ENCODE measurements at places on chromosomes 1 and 21. TPM values are rescaled to one million over a fixed set of nuclear protein-coding genes. Genes with fewer than 3 reads are reported as not detected.

PLPP3 gene
- total RNA-seq = 181 TPM

DCLRE1B gene
- 2.4 TPM for total RNA-seq

KIRREL1 gene
- 51.2 TPM for total RNA-seq

SNX7 gene
- 20.9 TPM for total RNA-seq

SH2D2A gene
- not detected for total RNA-seq

LRRC39 gene
- total RNA-seq = 1.5 TPM

SLC1A7 gene
- not detected for total RNA-seq

MNDA gene
- 1.6 TPM for total RNA-seq

RORC gene
- 4.8 TPM for total RNA-seq

ERG gene
- 19.4 TPM for total RNA-seq

SGIP1 gene
- total RNA-seq = 9.9 TPM

LHX4 gene
- not detected for total RNA-seq

ZNF644 gene
- 68.2 TPM for total RNA-seq

- DNase-seq = no peak
These were observed 819.3 kb downstream of the BRINP3 start for GRCh38 chr1:189658381-189658780.

GRCh38 chr1:155082301-155083051 is 3.8 kb downstream of the EFNA3 start:
- no peak for DNase-seq

DNA sequence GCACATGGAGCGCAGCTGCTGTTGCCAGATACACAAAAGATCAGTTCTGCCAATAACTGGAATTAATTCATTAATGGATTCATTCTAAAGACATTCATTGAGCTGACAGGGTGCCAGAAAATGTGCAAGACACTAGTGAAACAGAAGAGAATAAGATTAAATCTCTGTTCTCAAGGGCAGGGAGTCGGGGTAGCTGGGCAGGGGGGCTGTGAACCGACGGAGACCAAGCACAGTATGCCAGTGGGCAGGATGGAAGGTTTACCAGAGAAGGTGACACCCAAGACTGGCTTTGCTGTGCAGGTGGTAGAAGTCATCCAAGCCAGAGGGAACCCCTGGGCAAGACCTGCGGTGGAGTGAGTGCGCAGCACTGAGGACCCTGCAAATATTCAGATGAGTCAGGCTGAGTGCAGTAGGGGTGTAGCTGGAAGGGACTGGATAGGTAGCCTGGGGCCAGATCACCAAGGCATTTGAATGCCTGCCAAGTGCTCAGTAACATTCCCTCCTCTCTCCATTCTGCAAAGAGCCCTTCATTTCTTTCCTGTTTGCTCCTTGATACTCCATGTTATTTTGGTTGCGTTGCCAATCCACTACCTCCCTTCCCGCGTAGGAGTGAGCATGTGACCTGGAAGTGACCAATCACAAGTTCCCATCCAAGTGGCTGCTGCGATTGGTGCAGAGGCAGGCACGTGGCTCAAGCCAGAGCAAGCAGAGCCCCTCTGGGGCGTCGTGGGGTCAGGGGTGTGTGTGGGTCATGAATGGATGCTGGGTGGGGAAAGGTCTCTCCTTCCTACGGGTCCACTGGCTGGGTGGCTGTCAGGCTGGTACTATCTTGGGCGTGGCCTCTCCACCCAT is 413.1 kb downstream of the PTPRU start:
- DNase-seq = no peak

- no peak for DNase-seq
These were observed 1.4 kb upstream of the IGSF8 start for GRCh38 chr1:160099716-160100375.

GRCh38 chr1:12434174-12434573 is 183.8 kb downstream of the DHRS3 start:
- DNase-seq = no peak

DNA sequence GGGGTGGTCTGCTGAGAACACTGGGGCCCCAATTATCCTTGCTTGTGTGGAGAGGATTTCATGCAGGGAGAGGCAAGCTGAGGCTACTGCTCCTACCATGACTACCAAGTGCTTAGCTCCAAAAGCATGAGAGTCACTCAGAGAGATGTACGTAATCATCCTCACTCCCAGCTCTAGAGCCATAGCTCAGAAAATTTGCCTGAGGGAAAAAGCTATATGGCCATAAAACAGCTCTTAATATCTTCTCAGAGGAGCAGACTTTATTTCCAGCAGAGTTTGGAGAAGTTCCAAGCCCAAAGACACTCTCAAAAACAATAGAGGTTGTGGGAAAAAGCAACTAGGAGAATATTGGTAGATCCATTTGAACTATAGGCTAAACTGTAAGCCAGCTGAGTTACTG is 106.4 kb upstream of the PBX1 start:
- DNase-seq = no peak

DNA sequence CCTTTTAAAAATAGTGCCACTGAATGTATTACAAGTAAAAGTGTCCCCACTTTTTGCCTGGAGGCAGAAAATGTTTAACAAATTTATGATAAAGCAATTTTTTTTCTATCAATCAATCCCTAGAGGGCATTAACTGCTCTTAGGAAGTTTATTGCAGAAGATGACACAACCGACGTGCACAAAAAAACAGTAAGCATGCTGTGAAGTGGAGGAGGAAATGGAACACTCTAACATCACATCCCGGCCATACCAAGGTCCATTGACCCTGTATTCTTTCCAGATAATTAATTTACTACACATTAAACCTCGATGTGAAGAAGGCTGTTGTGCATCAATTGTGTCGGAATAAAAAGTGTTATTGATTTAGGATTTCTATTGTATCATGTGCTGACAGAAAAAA is 264.9 kb upstream of the NR5A2 start:
- DNase-seq = no peak

DNA sequence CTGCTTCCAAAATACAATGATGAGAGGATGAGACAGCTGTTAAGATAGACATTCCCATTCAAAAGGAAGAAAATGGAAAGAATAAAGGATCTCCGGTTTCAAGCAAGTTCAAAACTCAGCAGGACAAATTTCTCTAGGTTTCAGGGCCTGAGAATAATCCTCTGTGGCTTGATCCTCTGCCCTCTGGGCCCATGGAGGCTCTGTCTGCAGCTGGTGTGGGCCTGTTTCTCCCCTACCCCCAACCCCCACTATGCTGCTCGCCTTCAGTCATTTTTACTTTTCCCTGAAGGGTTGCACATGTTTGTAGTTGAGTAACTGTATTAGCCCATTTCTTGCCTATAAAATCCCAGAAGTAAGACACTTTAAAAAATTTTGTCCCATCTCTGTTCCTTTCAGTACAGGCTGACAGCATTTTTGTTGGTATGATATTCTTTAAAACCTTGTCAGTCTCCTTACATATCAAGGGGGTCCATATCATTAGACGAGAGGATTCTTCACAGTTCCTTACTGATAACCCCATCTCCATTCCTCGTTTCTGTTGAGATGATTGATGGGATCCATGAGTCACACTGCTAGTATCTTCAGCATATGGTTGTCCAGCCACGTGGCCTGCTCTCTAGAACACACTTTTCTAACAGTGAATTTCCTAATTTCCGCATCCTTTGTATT is 10.5 kb downstream of the ZMYM4 start:
- DNase-seq = no peak

- peak; percentile 78 for DNase-seq
These were observed 991 bp downstream of the SELENBP1 start for GRCh38 chr1:151371370-151372057.

DNA sequence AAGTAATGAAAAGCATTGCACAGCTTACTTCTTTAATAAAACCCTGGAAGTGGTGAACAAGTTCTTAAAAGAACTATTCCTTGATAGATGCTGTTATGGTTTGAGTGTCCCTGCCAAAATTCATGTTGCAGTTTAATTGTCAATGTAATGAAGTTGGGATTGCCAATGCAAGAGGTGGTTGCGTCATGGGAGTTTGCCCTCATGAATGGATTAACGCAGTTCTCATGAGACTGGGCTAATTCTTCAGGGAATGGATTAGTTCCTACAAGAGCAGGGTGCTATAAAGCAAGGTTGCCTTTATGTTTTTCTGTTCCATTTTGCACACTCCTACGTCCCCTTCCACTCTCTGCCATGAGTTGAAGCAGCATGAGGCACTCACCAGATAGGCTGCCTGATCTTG is 446.7 kb upstream of the B3GALT2 start:
- no peak for DNase-seq

GRCh38 chr1:94579876-94580294 is 38.3 kb upstream of the F3 start:
- DNase-seq = no peak

- no peak for DNase-seq
These were observed 286.9 kb upstream of the USP25 start for GRCh38 chr21:15442743-15443469.

- DNase-seq = no peak
These were observed 4.9 kb upstream of the GJB5 start for GRCh38 chr1:34749992-34750391.

DNA sequence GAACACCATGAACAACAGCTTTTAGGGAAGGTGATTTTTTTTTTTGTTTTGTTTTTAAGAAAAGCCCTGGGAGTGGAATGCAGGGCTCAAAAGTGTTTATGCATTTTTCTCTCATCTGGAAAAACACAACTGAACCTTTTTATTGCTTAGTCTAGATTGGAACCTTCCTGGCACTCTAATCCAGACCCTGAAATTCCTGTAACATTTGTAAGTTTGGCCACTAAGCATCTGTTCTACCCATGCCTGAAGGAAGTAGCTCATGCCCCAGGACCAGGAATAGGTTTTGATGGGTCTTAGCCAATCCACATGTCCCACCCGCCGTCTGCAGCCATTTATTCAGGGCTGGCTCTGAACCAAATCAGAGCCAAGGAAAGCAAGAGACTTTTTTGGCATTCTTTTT is 39.7 kb upstream of the SLC2A1 start:
- no peak for DNase-seq

- no peak for DNase-seq
These were observed 440 bp upstream of the LENEP start for GRCh38 chr1:154992721-154993571.

DNA sequence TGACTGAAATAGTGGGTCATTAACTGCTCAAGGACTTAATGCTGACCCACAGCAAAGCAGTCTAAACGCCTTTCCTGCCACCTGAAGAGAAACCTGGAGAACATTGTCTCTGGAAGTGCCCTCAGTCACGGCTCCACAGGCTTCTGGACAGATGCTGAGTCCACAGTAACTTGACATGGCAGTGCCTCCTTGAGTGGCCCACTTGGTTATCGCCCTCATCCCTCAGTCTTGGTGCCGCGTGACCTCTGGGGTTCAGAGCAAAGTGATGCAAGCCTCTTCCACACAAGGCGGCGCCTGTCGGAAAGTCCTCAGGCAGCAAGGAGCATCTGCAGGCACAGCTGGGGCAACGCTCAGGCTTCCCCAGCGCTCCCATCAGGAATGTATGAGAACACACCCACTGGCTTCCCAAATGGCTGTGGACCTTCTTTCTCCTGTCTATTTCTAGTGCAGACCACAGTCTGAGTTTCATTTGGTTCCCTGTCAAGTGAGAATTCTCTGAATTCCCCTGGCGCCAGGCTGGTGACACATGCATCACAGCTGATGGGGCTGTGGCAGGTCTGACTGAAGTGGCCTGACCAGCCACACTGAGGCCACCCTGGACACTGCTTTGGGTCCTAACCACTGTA is 13.0 kb upstream of the ANGPTL7 start:
- DNase-seq = no peak

DNA sequence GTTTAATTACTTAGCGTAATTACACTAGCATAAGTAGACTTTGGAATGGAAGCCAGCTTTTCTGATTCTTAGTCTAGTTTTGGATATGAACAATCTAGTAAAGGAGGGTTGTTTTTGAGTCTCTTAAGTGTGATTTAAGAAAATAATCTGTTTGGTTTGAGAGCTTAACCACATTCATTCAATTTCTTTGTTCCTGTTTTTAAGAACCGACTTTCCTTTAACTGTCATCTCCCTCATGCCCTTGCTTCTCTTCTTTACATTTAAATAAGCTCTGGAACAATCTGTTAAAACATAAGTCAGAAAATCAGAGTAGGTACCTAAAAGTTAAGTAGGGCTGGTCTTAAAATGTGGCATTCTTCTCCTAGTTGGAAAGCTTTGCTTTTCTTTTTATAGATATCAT is 27.7 kb downstream of the CDC42 start:
- DNase-seq = no peak

GRCh38 chr1:200889571-200889970 is 5.1 kb upstream of the INAVA start:
- DNase-seq = no peak

DNA sequence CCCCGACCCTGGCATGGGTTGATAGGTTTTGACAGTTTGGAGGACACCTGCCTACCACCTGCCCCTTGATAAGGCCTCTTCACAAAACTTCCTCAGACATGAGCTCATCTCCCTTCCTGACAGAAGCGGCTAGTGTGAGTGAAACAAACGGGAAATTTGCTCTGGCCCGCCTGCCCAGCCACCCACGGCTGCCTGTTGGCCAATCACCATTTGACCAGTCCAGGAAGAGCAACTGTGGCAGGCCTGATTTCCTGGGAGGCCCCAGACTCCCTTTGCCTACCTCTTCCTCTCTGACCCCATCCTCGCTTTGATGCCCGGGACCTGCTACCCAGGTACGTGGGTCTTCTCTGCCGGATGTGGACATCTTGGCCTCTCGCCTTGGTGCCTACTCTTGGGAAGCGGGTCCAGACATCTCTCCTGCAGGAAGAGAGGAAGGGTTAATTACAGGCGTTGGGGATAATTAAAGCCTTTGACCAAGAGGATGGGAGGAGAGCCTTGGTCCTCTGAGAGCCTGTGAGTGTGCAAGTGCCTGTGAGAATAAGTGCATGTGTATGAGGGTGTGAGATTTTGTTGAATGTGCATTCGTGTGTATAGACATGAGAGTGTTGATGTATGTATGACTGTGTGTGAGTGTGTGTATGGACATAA is 1.1 kb upstream of the EPHA2 start:
- DNase-seq = no peak

- no peak for DNase-seq
These were observed 192.4 kb upstream of the GALNT2 start for GRCh38 chr1:229874609-229875008.

- DNase-seq = no peak
These were observed 245.7 kb upstream of the JUN start for GRCh38 chr1:59029411-59030167.

DNA sequence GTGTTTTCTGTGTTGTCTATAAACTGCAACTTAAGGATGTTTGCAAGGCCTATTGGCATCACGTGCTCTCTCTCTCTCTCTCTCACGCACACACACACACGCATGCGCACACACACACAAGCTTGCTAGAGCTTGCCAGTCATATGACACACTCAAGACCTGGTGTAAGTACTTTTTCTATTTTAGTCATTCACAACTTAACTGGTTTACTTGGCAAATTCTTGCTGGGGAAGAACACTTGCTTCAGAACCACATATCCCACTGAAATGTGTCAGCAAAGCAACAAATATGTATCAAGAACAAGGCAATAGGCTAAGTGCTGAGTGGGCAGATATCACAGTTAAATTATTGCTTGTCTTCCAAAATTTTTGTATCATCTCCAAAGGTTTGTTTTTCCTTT is 107.8 kb downstream of the DISC1 start:
- no peak for DNase-seq

- DNase-seq = no peak
These were observed 77.0 kb upstream of the LRRC8D start for GRCh38 chr1:89743788-89744187.

All from uterus (tissue), 4 donors.